Epithelial cell of prostate (primary cell): ENCODE measurements at places on chromosomes 5 and 9.

DNA sequence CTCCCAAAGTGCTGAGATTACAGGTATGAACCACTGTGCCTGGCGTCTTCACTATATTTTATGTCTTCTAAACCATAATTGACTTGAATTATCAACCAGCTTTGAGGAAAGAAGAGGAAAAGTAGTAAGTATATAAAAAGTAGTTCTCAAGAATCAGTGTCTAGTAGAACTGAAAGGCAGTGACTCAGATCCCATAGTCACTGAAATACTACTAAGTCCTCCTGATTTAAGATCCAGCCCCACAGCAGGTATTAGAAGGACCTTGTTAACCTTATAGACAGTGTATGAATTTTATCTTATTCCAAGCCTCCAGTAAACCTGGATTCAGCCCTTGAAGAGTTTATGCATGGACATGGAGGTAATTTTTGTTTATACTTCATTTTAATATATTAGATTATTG, 31.5 kb downstream of the LNPEP start:
- no peak for DNase-seq

- DNase-seq, result no peak
These were observed 116.1 kb upstream of the TAF11L2 start for GRCh38 chr5:17381932-17382331.

DNA sequence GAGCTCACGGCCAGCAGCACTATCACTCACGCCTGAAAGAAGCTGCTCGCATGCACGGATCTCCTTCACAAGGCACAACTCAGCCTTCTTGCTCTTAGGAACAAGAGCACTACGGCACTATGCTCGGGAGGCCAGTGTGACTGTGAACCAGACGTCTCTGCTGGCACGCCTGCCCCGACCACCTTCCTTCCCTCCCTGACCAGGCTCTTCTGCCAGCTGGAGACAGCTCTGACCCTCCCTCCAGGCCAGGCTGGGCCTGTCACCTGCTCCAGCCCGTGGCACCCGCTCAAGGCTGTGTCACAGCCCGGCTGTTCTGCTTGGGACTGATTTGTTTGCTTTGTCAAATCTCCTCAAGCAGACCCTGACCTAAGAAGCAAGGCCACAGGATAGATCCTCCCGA, 7.0 kb downstream of the TBC1D9B start:
- DNase-seq, result no peak

DNA sequence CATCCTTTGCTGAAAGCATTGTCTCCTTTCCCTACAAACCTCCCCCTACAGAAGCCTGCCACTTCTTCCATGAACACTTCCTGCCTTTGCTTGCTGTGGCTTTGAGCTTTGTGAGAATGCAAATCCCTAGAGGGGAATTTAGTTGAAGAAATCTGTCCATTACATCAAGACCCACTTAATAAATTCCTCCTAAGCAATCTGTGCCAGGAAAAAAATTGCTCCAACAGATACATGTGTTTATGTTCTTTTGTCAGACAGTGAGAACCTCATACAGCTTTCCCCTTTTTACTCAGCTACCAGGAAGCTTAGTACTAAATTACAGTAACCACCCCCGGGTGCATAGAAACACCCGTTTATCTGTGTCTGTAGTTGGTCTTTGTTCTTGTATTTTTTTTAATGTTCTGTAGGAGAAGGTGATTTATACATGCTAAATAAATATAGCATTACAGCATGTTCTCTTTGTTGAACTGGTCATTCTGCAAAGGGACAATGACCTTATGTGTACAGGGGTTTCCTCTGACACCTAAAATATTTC, 43.9 kb downstream of the SH3TC2 start:
- DNase-seq, result no peak

- no peak for DNase-seq
These were observed 3.2 kb upstream of the MAP3K1 start for GRCh38 chr5:56812110-56812509.

- DNase-seq, result no peak
These were observed 30.8 kb upstream of the ACOT12 start for GRCh38 chr5:81424728-81425127.

- no peak for DNase-seq
These were observed 440.5 kb upstream of the TLE4 start for GRCh38 chr9:79131246-79131774.

- DNase-seq, result no peak
These were observed 21.2 kb downstream of the COL15A1 start for GRCh38 chr9:98964911-98965336.

DNA sequence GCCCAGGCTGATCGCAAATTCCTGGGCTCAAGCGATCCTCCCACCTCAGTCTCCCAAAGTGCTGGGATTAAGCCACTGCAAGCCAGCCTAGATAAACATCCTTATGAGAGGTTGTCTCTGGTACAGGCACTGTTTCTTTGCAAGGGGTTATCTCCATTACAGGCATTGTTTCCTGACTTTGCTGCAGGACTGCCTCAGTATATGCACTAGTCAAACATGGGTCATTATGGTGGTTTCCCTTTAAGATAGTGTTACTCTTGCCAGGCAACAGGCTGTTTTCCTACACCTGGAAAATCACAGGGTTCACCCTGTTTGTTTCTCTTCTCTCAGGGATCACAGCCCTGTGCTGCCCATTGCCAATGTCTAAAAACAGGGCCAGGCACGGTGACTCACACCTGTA, 7.8 kb upstream of the CLTB start:
- DNase-seq, result no peak

- no peak for DNase-seq
These were observed 29.3 kb upstream of the SPDL1 start for GRCh38 chr5:169554251-169554650.

DNA sequence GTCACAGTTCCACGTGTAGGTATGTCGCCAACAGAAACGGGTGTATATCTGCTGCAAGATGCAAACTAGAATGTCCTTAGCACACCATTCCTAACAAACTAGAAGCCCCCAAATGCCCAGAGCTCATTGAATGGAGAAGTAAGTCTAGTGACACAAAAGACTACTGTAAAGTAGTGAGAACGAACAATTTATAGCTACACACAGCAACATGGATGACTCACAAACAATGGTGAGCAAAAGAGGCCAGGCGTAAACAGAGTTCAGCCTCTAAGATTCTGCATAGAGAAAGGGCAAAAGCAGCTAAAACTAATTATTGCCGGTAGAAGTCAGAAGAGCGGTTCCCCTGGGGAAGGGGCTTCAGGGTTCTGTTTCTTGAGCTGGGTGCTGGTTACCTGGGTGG, 74.7 kb downstream of the AMBP start:
- DNase-seq, result no peak

DNA sequence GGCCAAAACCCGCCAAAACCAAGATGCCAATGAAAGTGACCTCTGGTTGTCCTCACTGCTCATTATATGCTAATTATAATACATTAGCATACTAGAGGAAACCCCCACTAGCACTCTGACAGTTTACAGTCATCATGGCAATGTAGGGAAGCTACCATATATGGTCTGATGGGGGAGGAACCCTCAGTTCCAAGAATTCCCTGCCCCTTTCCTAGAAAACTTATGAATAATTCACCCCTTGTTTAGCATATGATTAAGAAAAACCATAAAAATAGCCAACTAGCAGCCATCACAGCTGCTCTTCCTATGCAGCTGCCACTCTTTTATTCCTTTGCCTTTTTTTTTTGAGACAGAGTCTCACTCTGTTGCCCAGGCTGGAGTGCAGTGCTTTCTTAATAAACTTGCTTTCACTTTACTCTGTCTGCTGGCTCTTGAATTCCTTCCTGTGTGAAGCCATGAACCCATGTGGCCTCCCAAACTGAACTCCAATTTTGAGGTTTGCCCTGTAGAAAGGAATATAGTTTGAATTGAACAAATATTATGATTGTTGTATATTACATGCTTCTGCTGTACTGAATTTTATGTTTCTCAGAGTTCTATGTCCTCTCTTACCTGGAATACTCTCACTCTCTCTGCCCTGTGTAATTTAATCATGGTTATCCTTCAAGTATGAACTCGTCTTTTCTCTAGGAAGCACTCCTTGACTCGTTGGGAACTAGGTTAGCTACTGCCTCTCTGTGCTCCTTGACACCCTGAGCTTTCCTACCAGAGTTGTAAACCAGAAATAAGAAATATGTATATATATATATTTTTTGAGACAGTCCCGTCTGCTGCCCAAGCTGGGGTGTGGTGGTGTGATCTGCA, 59.8 kb downstream of the KIAA1958 start:
- no peak for DNase-seq

DNA sequence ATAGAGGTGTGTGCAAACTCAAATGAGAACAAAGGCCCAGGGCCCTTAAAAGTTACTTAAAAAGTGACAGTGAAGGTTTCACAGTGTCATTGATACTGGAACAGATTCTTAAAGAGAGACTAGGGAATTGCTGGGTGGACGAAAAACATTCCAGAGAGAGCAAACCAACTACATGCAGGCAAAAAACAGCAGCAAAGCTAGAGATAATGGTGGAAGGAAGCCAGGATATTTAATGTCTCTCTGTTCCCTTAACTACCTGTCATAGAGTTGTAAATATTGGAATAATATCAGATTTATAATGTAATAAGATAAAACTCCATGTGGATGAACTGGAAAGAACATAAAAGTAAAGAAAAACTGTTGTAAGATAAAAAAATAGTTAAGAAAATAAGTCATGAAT, 508.6 kb downstream of the TAF11L14 start:
- no peak for DNase-seq

- DNase-seq, result no peak
These were observed 147.8 kb downstream of the OXCT1 start for GRCh38 chr5:41722359-41722950.

- no peak for DNase-seq
These were observed 47.2 kb downstream of the SGTB start for GRCh38 chr5:65674749-65675148.

DNA sequence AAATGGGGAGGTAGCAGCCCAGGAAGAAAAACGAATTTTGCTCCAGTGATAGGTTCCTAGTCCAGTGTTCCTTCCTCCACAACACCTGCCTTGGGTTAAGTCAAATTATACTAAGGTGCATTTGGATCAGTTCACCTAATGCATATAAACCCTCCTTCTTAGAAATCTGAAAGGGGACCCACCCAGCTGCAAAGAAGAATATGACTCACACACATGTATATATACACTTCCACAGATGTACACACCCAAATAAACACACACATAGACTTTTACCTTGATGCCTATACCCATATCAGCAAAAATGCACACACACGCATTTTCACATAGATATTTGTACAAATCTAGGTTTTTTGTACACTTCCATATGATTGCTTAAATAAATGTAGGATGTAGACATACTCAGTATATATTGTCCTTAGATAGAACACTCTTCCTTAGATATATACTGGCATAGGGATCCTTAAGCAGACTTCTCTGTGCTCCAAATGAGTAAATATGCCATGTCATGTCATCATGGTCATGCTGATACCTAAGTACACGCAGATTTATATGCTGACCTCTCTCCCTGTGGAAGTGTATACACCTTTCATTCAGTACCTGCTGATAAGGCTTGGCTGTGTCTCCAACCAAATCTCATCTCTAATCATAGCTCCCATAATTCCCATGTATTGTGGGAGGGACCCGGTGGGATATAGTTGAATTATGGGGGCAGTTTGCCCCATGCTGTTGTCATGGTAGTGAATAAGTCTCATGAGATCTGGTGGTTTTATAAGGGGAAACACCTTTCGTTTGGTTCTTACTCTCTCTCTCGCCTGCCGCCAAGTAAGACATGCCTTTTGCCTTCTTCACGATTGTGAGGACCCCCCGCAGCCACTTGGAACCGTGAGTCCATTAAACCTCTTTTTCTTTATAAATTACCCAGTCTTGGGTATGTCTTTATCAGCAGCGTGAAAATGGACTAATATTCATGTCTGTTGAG, 10.2 kb downstream of the ADRB2 start:
- DNase-seq, result no peak

- DNase-seq, result no peak
These were observed 125.9 kb downstream of the RGS3 start for GRCh38 chr9:113589407-113589806.

- no peak for DNase-seq
These were observed 182.7 kb upstream of the PPP1R26 start for GRCh38 chr9:135296735-135297455.

- DNase-seq, result peak; percentile 76
These were observed 162.0 kb downstream of the SLC25A46 start for GRCh38 chr5:110900829-110901228.

- no peak for DNase-seq
These were observed 86.1 kb downstream of the SH3TC2 start for GRCh38 chr5:148976569-148977381.

DNA sequence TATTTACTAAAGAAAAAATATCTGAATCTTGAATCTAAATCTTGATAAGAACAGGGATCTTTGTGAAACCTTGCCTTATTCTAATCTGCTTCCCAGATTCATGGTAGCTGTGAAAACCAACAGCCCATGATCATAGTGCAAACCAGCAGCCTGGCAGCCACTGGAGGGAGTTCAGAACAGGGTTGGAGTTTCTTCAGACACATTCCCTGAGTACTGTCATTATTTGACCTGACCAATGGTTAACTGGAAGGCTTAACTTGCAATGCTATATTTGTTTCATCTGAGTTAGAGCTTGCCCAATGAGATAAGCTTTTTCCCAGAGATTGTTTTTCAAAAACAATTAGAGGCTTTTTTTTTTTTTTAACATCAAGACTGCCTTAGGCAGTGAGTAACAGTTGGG, 47.8 kb downstream of the LOX start:
- no peak for DNase-seq

DNA sequence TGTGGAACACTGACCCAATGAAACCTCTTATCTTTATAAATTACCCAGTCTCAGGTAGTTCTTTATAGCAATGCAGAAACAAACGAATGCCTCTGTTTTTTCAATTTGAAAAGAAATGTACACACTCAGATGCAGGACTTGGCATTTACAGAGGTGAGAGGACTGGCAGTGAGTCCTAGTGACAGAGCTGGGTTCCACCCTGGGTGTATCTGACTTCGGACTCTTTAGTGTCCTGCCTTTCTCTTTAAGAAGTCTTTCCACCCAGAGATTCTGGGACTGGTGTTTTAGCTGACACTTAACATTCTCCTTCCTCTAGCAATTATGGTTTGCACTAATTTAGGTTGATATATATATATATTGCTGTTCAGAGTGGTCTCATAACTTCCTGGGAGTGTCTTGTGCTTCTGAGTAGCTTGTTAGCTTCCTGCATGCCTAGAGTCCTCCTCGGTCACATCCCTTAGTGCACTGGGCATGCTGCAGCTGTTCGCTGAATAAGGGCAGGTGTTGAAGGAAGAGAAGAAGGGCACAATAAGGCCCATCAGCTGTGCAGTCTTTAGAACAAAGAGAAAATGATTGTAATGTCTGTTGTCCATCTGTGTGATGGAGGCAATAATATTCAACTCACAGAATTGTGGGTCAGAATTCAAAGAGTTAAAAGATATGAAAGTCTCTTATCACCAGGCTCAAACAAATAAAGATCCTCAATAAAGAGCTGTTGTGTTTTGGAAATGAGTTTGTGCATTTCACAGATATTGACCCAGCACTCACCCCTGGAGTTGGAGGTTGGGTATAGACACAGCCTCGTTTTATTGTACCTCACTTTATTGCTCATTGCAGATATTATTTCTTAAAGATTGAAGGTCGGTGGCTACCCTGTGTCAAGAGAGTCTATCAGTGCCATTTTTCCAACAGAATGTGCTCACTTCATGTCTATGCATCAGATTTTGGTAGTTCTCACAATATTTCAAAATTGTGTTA, 187.1 kb downstream of the TRIM32 start:
- DNase-seq, result no peak
